ENCODE measurements at places on chromosomes 4 and X. TPM values are rescaled to one million over a fixed set of nuclear protein-coding genes. Genes with fewer than 3 reads are reported as not detected.

Gene PPAT
- total RNA-seq = 10.6 TPM

- H3K4me1 ChIP-seq = peaks cover 15% of the 10 kb centered on the region
- H3K4me3 ChIP-seq = no peak overlapping the region
- no peaks in the 10 kb centered on the region for H3K36me3 ChIP-seq
- H3K27me3 ChIP-seq = no peaks in the 10 kb centered on the region
Measured at GRCh38 chr4:76680952-76681351, 217.0 kb downstream of the SOWAHB start.

Gene SYP
- total RNA-seq = 0.29 TPM

- peak overlapping the region; percentile 59 for H3K27ac ChIP-seq
- peak; percentile 0 for DNase-seq
- H3K4me1 ChIP-seq = no peaks in the 10 kb centered on the region
- no peaks in the 10 kb centered on the region for H3K27me3 ChIP-seq
Measured at GRCh38 chr4:66489783-66490452, 819.6 kb upstream of the EPHA5 start.

Gene FAM114A1
- 392 TPM for total RNA-seq

DNA sequence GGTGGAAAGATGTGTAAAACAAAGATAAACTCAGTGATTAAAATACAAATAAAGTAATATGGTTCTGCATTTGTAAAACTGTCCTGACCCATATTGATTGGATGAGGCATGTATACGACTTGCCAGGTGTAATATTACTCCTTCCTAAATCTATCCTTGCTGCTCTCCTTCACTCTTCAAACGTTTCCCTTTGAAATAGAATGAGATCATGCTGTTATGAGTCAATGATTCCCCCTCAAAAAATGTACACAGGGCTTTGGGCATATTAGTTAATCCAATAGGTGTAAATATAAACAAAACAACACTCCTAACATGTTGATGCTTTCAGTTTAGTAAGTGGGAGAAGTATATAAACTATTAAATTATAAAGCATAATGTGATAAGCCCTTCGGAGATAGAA is 117.4 kb upstream of the GPM6A start:
- DNase-seq = no peak
- no peaks in the 10 kb centered on the region for H3K4me1 ChIP-seq
- no peaks in the 10 kb centered on the region for H3K36me3 ChIP-seq
- no peaks in the 10 kb centered on the region for H3K27me3 ChIP-seq

GRCh38 chr4:155802190-155802959 is 43.6 kb downstream of the GUCY1B1 start:
- no peak overlapping the region for H3K27ac ChIP-seq
- H3K4me1 ChIP-seq = peaks cover 15% of the 10 kb centered on the region
- DNase-seq = no peak
- no peaks in the 10 kb centered on the region for H3K27me3 ChIP-seq

DNA sequence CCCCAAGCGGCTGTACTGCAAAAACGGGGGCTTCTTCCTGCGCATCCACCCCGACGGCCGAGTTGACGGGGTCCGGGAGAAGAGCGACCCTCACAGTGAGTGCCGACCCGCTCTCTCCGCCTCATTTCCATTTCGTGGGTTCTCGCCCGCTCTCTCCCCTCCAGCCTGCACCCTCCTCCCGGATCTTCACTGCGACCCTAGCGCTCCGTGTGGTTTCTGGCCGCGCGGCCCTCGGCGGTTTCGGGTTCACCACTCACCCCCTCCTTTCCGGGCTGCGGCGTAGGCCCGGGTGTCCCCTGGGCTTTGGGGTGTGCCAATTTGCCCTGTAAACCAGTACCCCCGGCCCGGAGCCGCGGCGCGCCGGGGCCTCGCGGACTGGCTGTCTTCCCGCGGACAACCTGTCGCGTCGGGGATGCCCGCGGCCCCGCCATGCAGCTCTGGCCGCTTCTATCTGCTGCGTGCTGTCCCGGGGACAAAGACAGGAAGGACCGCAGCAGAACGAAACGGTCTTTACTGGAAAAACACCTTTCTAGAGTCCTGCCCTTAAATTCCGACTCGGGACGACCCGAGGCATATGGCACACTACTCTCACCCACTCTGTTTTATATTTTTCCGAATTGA is 737 bp downstream of the FGF2 start:
- H3K36me3 ChIP-seq = peaks cover 33% of the 10 kb centered on the region
- H3K4me1 ChIP-seq = peaks cover 49% of the 10 kb centered on the region
- peak overlapping the region; percentile 91 for H3K4me3 ChIP-seq
- peak overlapping the region; percentile 88 for H3K27ac ChIP-seq
- no peaks in the 10 kb centered on the region for H3K27me3 ChIP-seq
- peak; percentile 91 for DNase-seq

Gene SNCA
- total RNA-seq = 0.29 TPM

GRCh38 chrX:66915893-66916292 is 277.0 kb upstream of the EDA2R start:
- H3K27me3 ChIP-seq = no peaks in the 10 kb centered on the region
- H3K36me3 ChIP-seq = no peaks in the 10 kb centered on the region
- H3K27ac ChIP-seq = no peak overlapping the region
- H3K4me3 ChIP-seq = no peak overlapping the region

DNA sequence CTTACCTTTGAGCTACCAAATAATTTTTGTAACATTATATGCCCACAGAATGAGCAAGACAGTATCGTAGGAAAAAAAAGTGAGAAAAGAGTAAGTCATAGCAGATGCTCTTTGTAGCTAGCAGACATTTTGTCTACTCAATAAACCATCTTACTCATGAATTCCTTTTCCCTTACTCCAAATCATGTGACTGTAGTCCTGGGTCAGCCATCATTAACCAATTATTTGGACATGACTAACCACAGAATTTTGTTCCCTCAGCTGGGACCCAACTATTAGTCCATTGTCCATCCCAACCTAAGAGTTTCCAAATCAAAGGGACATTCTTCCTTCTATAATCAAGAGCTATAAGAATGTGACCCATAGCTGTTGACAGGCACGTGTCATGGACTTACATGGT is 11.4 kb downstream of the UBE2D3 start:
- no peaks in the 10 kb centered on the region for H3K27me3 ChIP-seq
- H3K27ac ChIP-seq = peak overlapping the region; percentile 75
- H3K4me3 ChIP-seq = peak overlapping the region; percentile 4
- peak; percentile 78 for DNase-seq
- H3K36me3 ChIP-seq = peaks cover 14% of the 10 kb centered on the region

DNA sequence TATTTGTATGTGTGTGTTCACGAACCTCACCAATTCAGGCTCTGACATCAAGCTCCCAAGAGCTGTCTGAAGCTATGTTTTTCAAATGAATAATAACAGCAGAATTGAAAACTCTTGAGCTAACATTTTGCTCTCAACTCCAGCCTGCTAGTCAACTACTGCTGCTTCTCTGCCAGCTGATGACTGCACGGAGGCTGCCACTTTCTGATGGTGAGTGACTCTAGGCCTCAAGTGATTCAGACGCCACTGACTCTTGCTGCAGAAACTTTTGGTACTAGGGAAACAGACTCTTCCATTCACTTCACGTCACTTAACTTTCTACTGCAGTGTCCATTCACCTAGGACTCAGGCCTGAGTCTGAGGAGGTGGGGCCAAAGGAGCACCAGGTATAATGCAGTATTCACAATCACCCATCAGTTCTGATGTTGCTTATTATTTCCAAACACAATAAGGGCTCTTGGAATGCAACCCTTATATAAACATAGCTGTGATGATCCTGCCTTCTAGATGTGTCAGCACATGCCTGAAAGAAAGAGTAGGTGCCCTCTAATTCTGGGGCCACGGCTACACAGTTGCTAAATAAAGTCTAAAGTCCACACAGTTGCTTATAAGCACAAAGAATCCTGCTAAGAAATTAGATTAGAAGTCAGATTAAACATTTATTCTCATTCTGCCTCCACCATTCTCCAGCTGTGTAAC is 16.0 kb downstream of the PRDM8 start:
- H3K27ac ChIP-seq = peak overlapping the region; percentile 53
- H3K36me3 ChIP-seq = no peaks in the 10 kb centered on the region
- peak; percentile 88 for DNase-seq
- peak overlapping the region; percentile 8 for H3K4me3 ChIP-seq
- H3K27me3 ChIP-seq = no peaks in the 10 kb centered on the region

GRCh38 chrX:1384658-1385252 is 7.2 kb downstream of the SLC25A6 start:
- peaks cover 4% of the 10 kb centered on the region for H3K4me1 ChIP-seq
- H3K27me3 ChIP-seq = no peaks in the 10 kb centered on the region

Gene GRIA3
- 3.3 TPM for total RNA-seq

DNA sequence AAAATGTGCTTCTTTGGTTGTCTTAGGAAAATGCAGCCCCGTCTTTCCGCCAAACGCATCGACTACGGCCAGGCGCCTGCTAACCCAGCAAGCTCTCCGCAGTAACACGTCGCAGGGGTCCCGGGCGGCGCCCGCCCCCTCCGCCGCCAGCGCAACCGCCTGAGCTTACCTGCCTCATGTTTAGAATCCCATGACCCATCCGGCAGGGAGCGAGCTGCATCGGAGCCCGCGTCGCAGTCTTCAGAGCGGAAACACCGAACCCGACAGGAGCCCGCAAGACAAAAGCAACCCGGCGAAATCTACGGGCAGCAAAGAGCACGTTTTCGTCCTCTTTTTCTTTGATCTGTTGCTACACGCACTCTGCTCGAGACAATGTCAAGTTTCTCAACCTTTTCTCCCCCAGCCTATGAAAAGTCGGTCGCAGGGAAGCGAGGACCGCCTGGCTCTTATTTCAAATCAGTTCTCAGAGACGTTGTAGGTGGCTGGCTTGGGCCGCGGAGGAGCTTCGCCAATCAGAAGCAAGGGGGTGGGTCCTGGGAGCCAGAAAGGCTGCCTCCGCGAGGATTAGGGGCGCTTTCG is at the start of gene MID1:
TSS of gene MID1 (minus strand) at position 465 of the 579 bp plus-strand sequence. CDS start 53,038 bp downstream, outside the sequence.
- H3K4me1 ChIP-seq = peaks cover 37% of the 10 kb centered on the region
- no peaks in the 10 kb centered on the region for H3K36me3 ChIP-seq
- H3K27ac ChIP-seq = peak within 1 kb of the TSS; percentile 72
- peak within 1 kb of the TSS; percentile 82 for H3K4me3 ChIP-seq
- H3K27me3 ChIP-seq = no peaks in the 10 kb centered on the region

Gene CCNI
- total RNA-seq = 229 TPM

Gene OTUD6A
- total RNA-seq = not detected

- H3K4me1 ChIP-seq = no peaks in the 10 kb centered on the region
- DNase-seq = no peak
- no peak overlapping the region for H3K27ac ChIP-seq
Measured at GRCh38 chr4:107094976-107095375, 58.9 kb upstream of the DKK2 start.

DNA sequence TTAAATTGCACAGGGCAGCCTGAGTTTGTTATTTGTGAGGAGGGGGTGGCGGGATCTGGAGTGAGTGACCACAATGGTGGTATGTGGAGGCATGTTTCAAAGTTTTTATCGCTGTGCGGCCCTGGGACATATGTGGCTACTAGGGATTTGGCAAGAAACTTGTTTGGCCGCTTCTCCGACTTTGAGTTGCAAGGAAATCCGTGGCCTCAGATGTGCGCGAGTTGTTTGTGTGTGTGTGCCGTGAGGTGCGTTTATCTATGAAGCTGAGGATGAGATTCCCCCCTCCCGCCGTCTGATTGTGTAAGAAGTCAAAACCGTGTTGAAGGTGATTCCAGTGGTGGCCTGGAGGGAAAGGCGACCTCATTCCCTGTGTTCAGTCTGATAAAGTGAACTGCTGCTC is 1.4 kb downstream of the JADE3 start:
- H3K4me3 ChIP-seq = peak overlapping the region; percentile 76
- H3K36me3 ChIP-seq = no peaks in the 10 kb centered on the region
- no peaks in the 10 kb centered on the region for H3K4me1 ChIP-seq
- DNase-seq = peak; percentile 27

Gene BMPR1B
- 7.1 TPM for total RNA-seq

Gene LEF1
- total RNA-seq = 7.7 TPM

Gene FGFBP2
- total RNA-seq = 0.36 TPM

Gene CFAP47
- total RNA-seq = not detected

Gene GAGE12F
- not detected for total RNA-seq

DNA sequence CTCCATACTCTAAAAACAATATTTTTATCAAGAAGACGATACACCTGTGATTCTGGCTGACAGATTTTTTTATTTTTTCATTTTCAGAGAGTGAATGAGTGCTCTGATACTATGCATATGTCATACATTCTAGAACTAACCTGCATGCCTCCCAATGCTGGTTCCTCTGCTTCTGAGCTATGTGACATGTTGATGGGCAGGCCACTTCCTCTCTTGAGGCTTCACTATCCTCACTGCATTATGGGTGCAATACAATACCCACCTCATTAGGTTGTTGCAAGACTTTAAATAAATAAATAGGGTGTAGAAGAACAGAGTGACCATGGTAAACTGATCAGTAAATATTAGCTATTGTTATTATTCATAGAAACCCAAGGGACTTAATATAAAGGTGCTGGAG is 408.3 kb downstream of the HNRNPD start:
- no peaks in the 10 kb centered on the region for H3K4me1 ChIP-seq
- no peaks in the 10 kb centered on the region for H3K27me3 ChIP-seq
- no peak overlapping the region for H3K27ac ChIP-seq
- no peak for DNase-seq
- no peaks in the 10 kb centered on the region for H3K36me3 ChIP-seq

GRCh38 chr4:77163641-77164040 is 6.6 kb downstream of the CCNG2 start:
- no peak overlapping the region for H3K4me3 ChIP-seq
- H3K27me3 ChIP-seq = no peaks in the 10 kb centered on the region
- no peak overlapping the region for H3K27ac ChIP-seq
- no peak for DNase-seq

Gene CFAP99
- under 0.01 TPM for total RNA-seq

DNA sequence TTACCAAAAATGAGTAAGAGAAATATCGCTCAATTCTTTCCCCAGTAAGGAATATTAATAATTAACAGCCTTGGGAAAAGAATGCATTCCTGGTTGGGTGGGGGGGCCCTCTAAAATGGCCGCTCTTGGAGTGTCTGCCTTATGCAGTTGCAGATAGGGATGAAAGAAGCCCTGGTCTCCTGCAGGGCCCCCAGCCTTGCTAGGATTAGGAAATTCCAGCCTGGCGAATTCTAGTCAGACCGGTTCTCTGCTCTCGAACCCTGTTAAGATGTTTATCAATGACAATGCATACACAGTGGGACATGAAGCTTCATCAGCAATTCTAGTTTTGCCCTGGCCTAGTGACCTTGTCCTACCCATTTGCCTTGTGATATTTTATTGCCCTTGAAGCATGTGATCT is 1047.7 kb upstream of the GRID2 start:
- H3K36me3 ChIP-seq = no peaks in the 10 kb centered on the region
- no peak overlapping the region for H3K4me3 ChIP-seq

Gene VGLL1
- not detected for total RNA-seq

Gene PABPC4L
- 2.7 TPM for total RNA-seq

GRCh38 chrX:102708900-102709299 is 3.3 kb upstream of the GPRASP2 start:
- no peak for DNase-seq
- H3K4me3 ChIP-seq = no peak overlapping the region
- no peaks in the 10 kb centered on the region for H3K36me3 ChIP-seq

- H3K27me3 ChIP-seq = peaks cover 18% of the 10 kb centered on the region
- no peak overlapping the region for H3K27ac ChIP-seq
- H3K4me3 ChIP-seq = no peak overlapping the region
- DNase-seq = peak; percentile 83
- peaks cover 5% of the 10 kb centered on the region for H3K4me1 ChIP-seq
Measured at GRCh38 chr4:56613101-56613862, 67.8 kb downstream of the HOPX start.
